Activated naive CD4-positive, alpha-beta T cell (primary cell): ENCODE measurements at places on chromosomes 5 and 9.

DNA sequence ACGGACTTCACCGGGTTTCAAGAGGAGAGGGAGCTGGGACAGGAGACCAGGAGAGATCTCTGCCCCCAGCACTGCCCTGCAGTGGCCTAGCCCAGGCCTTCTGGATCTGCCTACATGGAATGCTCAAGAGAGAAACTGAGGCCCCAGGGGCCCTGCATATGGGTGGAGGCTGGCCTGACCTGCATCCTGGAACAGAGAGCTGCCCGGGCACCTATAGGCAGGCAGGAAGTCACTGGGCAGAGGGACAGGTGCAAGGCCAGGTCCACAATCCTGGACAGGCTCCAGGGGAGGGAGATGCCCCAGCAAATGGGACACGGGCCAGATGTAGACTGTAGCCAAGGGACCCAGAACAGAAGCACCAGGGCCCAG, 98.5 kb upstream of the RUFY1 start:
- no peak for DNase-seq

DNA sequence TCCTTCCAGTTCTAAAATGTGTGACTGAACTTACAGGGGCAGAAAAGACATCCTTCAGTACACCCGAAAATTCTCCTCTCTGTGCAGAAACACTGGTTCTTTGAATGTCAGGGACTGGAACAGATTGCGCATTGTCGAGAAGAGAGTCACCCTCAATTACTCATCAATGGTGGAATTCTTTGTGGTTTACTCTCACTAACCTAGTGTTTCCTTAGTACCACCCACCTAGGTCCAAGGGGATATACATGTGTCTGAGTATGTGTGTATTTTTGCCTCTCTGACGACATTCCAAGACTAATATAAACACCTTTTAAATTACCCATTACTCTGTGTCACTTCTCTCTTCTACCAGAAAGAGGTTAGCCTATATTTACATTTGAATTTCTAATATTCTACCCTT, 660.8 kb downstream of the TLE1 start:
- DNase-seq = no peak

DNA sequence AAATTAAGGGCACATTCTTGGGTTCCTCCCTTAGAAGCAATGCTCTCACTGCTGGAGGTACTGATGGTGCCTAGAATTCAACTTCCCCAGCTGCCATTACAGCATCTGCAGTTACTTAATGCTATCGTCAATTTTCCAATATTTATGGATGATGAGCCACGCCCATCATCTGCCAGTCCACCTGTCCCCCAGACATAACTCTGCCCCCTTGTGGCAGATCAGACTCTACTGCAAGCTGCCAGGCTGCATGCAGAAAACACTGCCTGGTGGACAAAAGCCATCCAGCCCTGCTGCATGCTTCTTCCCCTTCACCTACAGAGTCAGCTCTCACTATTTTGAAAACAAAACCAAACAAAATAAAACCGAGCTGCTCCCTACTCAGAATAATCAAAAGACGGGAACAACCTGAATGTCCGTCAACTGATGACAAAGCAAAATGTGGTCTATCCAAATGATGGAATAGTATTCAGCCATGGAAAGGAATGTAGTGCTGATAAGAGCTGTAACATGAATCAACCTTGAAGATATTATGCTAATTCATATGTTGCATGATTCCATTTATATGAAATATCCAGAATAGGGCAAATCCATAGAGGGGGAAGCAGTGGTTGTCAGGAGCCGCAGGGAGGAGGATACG, 66.4 kb downstream of the RETREG1 start:
- no peak for DNase-seq

- no peak for DNase-seq
Measured at GRCh38 chr5:123610665-123611405, 98.9 kb downstream of the CSNK1G3 start.

- DNase-seq = no peak
Measured at GRCh38 chr9:137301081-137301947, 757 bp downstream of the NRARP start.

DNA sequence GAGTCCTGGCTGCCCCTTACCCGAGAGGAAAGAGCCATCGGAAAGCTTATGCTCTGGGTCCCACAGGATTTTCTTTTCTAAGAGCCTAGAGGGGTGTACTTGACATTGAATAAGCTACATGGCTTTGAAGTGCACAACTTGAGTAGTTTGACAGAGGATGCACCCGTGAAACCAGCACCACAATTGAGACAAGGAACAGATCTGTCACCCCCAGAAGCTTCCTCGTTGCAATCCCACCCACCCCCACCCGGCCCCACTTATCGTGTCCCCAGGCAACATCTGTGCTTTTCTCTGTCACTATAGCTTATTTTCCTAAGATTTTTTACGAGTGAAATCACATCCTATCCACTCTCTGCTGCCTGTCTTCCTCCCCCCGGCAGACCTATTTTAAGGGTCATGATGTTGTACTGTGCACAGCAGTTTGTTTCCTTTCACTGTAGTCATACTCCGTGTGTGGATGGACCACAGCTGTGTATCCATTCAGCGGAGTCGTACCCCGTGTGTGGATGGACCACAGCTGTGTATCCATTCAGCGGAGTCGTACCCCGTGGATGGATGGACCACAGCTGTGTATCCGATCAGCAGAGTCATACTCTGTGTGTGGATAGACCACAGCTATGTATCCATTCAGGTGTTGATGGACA, 8.8 kb upstream of the FCN2 start:
- no peak for DNase-seq
